ENCODE measurements at places on chromosomes 12 and 14.
A peak's percentile ranks its signal among the peaks of the same experiment; 100 is the strongest.

DNA sequence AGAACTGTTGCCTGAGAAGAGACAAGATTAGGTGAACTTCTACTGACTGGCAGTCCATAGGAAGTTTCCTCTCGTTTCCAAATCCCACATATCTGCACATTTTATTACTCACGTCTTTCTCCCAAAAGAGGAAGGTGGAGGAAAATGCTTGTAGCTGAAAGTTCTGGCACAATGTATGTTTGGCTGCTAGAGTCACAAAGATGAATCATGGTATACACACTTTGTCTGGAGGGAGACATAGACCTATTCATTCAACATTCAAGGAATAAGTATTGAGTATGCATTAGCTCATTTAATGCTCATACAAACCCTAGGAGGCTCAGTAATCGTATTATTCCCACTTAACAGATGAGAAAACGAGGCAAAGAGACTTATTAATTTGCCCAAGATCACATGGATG, 291.8 kb downstream of the FOXN3 start:
- no peak for DNase-seq

- no peak for DNase-seq
Observed at GRCh38 chr14:100669011-100669412, 57.7 kb upstream of the DLK1 start.

DNA sequence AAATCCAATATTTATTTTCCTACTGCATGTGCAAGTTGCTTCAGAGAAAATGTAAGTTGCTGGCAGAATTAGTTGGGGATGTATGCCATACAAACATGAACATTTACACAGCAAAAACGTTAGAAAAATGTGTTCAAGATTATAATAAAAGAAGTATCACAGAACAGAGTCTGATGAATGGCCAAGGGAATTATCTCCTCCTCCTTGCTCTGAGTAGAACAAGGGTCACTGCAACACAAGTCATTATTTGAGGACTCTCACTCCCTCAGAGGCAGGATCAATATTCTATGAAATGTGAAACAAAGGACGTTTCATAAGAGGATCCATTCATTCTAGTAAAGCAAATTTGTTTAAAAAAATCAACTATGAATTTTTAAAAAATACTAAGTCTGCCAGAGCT, 177.8 kb downstream of the PRKD1 start:
- DNase-seq = no peak

- no peak for DNase-seq
Observed at GRCh38 chr14:23877538-23878180, 75.9 kb upstream of the DHRS4 start.

- DNase-seq = no peak
Observed at GRCh38 chr12:124123296-124124000, 150.4 kb downstream of the ZNF664 start.

DNA sequence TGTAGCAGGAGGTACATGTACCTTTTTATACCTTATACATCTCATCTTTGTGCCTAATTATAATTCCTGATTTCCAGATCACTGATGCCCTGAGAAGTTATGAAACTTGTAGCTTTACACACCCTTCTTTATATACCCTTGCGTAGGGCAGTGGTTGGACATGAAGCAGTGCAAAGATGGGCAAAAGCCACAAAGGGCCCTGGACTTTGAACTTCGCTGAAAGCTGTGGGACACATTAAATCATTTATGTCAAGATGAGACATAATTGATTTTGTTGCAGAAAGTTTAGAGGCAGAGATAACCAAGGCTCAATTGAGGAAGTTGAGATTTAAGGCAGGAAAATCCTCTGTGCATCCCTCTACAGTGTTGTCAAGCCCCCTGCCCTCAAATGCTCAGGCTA, 170.0 kb downstream of the SLC2A13 start:
- no peak for DNase-seq

GRCh38 chr12:129211862-129212630, 358.8 kb downstream of the GLT1D1 start:
- no peak for DNase-seq

- DNase-seq = no peak
Observed at GRCh38 chr12:3253682-3254275, 176.6 kb downstream of the TSPAN9 start.

- DNase-seq = no peak
Observed at GRCh38 chr14:83611491-83611890, 1918.5 kb upstream of the FLRT2 start.

DNA sequence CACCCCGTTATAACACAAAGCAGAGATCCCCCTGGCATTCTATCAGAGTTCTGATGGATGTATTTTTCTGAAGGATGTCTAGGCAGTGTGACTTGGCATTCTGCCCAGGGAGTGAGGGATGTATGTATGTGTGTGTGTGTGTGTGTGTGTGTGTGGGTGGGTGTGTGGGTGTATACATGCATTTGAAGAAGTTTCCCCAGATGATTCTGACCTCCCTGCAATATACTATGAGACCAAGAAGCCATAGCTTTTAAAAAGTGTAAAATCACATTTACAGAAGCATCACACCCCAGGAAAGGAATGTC, 59.7 kb upstream of the NAP1L1 start:
- DNase-seq = peak; percentile 64

- DNase-seq = no peak
Observed at GRCh38 chr12:109296431-109296830, 12.7 kb downstream of the FOXN4 start.

DNA sequence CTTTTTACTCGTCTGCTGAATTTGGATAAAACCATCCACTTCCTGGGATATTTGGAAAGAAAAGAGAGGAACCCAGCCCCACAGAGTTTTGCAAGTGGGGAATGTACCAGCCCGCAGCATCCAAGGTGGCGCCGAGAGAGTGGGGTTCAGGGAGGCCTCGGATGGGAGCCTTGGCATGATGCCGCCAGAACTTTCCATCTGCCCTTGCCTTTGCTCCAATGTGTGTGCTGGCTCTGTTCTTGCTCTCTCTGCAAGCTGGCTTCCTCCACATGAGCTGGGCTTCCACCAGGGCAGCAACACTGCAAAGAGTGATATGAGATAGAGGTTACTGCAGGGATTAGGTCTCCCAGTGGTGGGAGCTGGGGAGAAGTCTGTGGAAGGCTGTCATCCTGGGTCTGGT, 6.6 kb upstream of the SERPINA12 start:
- DNase-seq = no peak

- no peak for DNase-seq
Observed at GRCh38 chr12:108805136-108805535, 52.2 kb downstream of the SSH1 start.

DNA sequence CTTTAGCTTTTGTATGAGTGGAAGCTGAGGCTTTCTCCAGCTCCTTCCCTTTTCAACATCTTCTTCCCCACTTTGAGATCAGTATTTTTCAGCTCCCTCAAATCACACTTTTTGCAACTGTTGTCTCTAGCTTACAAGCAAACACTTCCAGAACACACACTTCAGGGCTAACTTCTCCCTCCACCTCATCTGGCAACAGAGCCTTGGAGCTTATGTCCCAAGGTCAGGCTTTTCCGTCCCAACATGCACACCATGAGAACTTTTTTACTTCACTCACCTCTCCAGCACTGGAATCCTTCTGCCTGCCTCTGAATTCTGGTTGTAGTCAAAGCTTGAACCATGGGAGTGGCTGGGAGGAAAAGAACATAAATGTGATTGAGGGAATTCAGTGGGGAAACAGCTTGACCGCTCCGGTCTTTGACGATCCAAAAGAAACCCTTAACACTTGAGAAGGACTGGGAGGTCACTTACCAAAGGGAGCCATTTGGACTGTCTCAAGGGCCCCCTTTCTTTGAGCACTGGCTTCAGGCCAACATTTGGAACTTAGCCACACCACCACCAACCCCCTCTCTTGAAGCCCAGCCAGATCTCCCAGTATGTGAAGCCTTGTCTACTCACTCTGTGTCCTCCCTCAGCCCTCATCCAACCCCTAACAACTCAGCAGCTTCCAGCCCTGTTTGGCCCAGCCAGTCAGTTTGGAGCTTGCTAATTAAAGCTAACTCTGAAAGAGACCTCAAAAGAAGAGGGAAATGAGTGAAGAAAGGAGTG, 3.9 kb upstream of the BLOC1S1 start:
- no peak for DNase-seq

DNA sequence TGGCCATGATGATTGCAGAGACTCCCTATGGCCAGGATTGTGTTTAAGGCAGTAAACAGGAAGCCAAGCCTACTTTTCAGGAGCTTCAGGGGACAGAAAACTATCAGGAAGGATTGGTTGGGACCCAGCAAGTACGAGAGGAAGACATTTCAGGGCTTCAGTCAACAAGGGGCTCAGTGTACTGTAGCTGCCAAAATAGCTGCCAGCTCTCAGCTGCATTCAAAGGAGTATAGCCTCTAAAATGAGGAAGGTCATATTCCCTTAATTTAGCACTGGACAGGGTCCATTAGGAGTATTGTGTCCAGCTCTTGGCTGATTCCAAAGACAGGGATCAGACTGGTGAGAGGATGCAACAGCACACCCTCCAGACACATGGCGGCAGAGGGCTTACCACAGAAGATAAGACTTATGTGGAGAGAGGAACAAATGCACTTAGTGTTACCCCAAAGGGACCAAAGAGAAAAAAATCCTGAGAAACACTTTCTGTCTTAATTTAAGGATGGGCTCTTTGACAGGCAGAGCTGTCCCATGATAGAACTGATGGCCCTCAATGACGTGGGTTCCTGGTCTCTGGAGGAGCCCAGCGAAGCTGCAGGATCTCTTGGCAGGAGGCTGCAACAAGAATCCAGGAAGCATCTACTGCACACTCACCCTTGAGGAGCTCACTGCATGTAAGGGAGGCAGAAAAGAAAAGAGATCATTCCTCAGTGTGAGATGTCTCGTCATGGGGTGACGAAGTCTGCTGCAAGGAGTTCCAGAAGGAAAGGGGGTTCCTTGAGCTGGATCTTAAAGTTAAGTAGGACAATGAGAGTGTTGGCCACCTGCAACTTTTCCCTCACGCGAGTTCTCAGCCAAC, 14.8 kb downstream of the BDKRB1 start:
- no peak for DNase-seq
